Caco-2 (cell line): ENCODE measurements at places on chromosomes 11 and 22. TPM values are rescaled to one million over a fixed set of nuclear protein-coding genes. Genes with fewer than 3 reads are reported as not detected.

DNA sequence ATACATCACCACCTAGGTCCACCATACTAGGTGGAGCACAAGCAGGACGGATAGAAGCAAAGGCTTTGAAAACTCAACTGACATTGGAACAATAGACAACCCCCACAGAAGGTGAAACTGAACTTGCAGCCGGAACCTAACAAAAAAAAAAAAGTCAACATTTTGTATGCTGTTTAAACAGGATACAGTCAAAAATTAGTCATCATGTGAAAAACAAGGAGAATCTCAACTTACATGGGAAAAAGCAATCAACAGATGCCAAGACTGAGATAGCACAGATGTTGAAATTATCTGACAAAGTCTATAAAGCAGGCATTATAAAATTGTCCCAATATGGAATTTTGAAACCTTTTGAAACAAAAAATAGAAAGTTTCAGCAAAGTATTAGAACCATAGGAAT, 123.8 kb downstream of the RAB38 start:
- H3K4me3 ChIP-seq: no peak overlapping the region
- H3K27me3 ChIP-seq: no peaks in the 10 kb centered on the region
- no peaks in the 10 kb centered on the region for H3K4me1 ChIP-seq
- H3K27ac ChIP-seq: no peak overlapping the region
- H3K36me3 ChIP-seq: no peaks in the 10 kb centered on the region

DNA sequence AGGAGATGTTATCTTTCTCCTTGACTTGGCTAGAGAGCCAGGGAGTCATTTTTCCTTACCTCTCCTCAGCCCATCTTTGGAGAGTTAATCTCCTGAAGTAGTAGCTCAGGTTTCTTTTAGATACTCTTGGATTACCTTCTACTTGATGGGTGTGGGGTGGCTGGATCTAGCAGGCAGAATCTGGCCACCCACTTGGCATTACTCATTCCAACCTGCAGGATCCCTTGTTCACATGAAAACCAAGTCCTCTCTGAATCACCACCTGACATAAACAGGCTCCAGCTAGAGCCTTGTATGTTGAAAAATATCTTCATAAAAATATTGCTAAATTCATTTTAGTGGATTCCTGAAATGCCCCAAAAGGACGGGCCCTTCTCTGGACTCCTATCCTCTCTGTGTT, 250.6 kb upstream of the PLET1 start:
- no peak overlapping the region for H3K4me3 ChIP-seq
- no peak overlapping the region for H3K27ac ChIP-seq
- no peaks in the 10 kb centered on the region for H3K4me1 ChIP-seq
- DNase-seq: no peak
- no peaks in the 10 kb centered on the region for H3K36me3 ChIP-seq

Gene PARVG
- total RNA-seq: not detected in 2 replicates

Gene TEX12
- not detected in 2 replicates for total RNA-seq

GRCh38 chr11:77055101-77055561, 11.6 kb upstream of the CAPN5 start:
- H3K36me3 ChIP-seq: no peaks in the 10 kb centered on the region
- DNase-seq: no peak
- no peak overlapping the region for H3K27ac ChIP-seq
- H3K27me3 ChIP-seq: no peaks in the 10 kb centered on the region
- H3K4me1 ChIP-seq: no peaks in the 10 kb centered on the region
- no peak overlapping the region for H3K4me3 ChIP-seq

Gene RAPSN
- 0.93 and 2.0 TPM in 2 replicates for total RNA-seq
